ENCODE measurements at places on chromosomes 12 and 14. TPM values are rescaled to one million over a fixed set of nuclear protein-coding genes. Genes with fewer than 3 reads are reported as not detected.

IFNG-AS1 gene
- 0.49 TPM for total RNA-seq

DNA sequence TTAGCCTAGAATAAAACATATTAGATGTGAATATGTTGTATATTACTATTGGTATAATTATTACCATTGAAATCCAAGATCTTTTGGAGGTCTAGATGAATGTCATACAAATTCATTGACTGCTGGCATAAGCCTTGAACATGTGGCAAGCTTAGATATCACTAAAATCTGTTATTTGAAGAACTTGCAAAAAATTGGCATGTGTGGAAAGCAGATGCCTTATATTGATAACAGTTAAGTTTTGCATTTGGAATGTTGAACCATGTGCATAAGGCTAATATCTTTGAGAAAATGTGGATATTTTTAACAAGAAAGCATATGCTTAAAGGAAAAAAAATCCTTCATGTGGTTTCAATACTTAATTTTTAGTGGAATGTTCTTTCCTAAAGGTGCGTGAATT is 203.6 kb upstream of the PRICKLE1 start:
- DNase-seq: no peak

DNA sequence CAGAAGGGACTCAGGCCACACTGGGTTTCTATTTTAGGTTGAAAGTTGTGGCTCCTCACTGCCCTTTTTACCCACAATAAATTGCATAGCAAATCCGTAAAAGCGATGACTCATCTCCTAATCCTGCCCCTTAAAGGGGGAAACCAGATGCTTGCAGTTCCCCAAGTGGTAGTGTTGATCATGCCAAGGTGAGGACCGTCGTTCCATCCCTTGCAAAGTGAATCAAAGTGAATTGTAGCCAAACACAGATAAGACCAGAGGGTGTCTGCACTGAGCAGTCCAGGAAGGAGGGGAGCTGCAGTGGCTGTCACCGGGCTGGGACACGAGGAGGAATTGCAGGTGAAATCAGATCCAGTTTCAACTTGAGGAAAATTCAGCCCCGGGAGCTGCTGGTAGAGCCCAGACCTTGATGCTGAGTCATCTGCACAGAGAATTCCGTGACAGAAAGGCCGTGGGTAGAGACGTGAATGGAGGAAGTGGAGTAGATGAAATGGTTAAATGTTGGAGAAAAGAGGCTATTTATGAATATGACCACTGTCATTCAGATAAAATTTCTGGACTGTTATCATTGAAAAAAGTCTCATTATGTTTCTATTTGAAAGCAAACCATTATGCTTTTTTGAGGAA is 44.2 kb upstream of the MMP17 start:
- no peak for DNase-seq

DNA sequence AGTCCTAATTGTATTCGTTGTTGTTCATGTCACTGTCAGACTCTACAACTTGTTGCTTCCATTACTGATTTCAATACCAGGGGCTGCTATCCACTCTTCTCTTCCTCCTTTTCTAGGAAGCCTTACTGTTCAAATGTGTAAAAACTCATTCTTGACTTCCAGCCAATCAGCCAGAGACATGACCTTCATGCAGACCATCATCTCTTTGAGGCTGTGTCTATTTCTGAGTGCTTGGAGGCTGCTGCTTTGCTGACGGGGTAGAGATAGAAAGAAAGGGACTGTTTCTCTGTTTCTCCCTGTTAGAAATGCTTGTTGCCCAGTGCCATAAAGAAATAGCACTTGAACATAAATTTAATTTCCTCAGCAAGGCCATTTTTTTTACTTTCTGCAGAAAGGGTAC is 282.9 kb downstream of the RGS6 start:
- DNase-seq: no peak

DNA sequence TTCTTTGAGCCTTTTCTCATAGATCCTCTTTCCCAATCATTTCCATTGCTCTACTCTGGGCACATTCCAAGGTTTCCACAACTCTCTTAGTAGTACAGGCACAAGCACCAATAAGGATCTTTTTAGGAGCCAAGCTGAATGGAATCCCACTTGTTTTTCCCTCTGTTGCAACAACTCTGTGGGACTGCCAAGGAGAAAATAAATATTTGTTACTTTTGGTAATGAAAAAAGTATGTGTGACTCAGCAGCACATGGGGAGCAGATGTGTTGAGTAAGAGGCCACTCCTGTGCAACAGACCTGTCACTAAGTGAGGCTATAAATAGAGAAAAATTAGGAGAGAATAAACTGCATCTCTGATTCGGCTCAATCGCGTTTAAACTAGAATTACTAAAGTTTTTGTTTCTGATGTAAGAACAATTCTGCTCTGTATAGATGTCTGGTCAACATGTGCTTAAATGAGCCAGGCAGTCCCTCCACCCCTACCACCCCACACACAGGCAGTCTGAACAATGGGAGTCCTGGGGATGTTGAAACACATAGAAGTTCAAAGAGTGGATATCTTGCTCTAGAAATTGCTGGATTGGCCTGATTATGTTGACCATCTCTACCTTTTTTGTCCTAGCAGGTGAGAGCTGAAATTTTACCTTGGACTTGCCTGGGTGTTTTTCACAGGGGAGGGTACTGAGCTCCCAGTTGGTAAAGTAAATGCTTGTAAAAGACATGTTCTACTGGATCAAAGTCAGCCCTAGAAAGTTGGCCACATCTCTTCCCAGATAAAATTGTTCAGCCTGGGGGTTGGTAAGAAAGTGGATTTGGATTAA is 244.3 kb upstream of the NOVA1 start:
- DNase-seq: peak; percentile 54

Data from ureter (tissue), 1 donor.